ENCODE measurements at places on chromosomes 2 and 18.

GRCh38 chr2:226220511-226220910 is 579.1 kb downstream of the IRS1 start:
- no peak for DNase-seq

GRCh38 chr18:1575084-1575483 is 670.4 kb downstream of the ADCYAP1 start:
- no peak for DNase-seq

DNA sequence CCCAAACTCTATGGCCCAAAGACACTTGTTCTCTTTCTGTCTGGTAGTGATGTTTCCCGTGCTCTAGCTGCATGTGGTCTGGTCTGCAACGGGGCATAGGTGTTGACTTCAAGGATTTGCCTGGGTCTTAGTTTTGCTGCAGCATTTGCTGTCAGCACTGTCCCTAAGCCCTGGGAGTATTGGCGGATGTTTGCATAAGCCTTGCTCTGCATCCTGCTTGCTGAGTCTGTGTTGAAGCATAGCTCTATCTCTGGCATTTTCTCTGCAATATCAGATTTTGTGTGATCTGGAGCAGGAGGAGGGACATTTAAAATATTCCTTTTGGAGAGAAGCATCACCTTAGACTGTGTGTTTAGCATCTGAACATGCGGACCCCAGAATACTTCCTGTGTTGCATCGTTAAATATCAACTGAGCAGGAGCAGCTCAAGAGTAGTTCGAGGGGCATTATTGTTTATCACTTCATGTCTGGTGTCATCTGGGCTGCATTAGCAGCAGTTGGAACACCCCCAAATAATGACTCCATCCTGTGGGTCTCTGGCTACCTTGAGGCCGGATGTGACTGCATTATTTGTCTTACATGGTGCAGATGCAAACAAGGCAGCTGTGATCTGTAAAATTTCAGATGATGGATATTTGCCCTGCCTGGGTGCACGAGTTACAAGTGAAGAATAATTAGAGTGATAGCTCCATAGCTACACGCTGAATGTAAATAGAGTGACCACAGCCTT is 231.7 kb downstream of the TRIB2 start:
- no peak for DNase-seq

DNA sequence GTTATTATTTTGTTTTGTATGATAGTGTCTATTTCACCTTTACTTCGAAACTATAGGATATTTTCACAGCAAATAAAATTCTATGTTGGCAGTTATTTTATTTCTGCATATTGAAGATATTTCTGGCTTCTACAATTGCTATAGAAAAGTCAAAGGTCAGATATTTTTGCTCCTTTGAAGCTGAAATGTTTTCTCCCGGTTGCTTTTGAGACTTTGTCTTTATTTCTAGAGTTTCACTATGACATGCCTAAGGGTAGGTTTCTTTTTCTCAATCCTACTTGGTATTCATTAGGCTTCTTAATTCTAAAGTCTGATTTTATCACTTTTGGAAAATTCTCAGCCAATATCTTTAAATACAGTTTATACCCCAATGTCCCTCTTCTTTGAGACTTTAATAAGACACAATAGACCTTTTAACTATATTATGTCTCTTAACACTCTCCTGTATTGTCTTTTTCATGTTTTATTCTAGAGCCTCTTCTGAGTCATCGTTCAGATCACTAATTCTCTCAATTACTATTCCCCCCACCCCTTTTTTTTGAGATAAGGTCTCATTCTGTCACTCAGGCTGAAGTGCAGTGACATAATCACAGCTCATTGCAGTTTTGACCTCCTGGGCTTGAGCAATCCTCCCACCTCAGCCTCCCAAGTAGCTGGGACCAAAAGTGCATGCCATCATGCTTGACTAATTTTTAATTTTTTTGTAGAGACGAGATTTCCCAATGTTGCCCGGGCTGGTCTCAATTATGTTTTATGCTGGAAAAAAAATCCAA is 50.5 kb downstream of the USP37 start:
- DNase-seq: no peak

DNA sequence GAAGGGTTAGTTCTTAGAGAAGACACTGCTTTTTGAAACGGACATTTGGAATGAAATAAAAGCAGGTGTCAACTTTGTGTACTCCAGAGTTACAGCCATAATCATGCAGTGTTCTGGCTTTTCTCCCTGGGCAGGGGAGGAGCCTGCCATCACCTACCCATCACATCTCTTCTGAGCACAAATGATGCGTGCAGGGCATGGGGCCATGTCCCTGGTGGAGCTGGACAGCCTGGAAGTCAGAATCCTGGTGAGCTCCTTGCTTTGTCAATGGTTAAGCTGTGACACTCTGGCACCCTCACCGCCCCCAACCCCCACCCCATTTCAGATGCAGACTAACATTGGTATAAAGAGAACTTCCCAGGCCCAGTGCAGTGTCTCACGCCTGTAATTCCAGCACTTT is 53.1 kb downstream of the PDCL3 start:
- no peak for DNase-seq

GRCh38 chr2:135969655-135970387 is 15.6 kb downstream of the DARS1 start:
- DNase-seq: no peak

DNA sequence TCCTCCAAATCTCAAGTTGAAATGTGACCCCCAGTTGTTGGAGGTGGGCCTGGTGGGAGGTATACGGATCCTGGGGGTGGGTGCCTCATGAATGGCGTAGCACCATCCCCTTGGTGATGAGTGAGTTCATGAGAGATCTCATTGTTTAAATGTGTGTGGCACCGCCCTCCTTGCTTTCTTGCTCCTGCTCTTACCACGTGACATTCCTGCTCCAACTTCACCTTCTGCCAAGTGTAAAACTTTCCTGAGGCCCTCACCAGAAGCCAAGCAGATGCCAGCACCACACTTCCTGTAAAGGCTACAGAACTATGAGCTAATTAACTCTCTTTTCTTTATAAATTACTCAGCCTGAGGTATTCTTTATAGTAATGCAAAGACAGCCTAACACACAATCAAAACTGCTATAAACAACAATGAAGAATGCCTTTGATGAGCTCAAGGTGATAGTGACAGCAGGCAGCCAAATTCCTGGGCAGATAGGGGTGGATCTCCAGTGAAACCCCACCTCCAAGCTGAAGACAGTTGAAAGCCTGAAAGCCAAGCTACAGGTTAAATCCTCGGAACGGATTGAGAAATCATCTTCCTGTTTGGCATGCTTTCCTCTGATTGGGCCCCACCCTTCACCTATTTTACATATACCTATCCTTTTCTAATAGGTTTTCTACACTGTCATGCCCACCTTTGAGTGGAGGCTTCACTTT is 26.9 kb downstream of the MCEE start:
- DNase-seq: no peak

- DNase-seq: no peak
Measured at GRCh38 chr2:239339726-239340601, 60.9 kb downstream of the HDAC4 start.

- no peak for DNase-seq
Measured at GRCh38 chr18:14944838-14945237, 196.9 kb downstream of the ANKRD30B start.

GRCh38 chr2:241724259-241724974 is 10.0 kb upstream of the D2HGDH start:
- no peak for DNase-seq

- DNase-seq: no peak
Measured at GRCh38 chr2:239290618-239291474, 110.0 kb downstream of the HDAC4 start.

- DNase-seq: no peak
Measured at GRCh38 chr2:26772064-26773001, 8.2 kb downstream of the SLC35F6 start.

DNA sequence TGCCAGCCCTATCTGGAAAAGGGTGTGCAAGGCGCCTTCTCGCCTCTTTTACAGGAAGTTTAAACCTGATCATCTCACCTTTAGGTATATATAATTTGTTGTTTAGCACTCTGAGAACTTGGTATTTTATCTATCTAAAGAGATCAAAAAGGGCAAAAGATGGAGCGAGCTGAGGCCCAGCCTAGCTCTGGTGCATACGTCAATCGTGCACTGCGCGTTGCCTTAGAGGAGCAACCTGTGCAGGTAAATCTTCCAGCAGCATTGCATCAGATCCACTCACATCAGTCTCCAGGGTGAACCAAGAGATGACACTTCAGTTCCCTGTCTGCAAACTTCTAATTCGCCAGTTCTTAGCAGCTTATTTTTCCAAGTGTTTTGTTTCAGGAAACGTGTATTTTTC is 15.4 kb downstream of the BCL11A start:
- DNase-seq: no peak

GRCh38 chr18:58996131-58996641 is 131.5 kb downstream of the ZNF532 start:
- DNase-seq: no peak

DNA sequence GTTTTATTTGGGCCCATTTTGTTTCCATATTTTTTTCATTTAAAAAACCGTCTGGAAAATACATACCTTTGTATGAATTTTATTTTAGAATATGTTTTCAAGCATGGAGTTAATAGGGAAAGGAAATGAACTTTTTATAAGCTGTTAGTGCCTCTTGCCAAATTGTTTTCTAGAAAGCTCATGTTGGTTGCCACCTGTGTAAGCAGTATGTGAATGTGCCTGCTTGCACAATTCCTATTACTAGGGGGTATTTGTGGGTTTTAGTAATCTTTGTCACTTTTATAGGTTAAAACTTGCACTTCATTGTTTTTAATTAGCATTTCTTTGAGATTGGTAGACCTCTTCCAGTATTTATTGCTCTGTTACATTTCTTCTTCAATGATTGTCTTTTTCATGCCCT is 107.3 kb downstream of the TANC1 start:
- no peak for DNase-seq

DNA sequence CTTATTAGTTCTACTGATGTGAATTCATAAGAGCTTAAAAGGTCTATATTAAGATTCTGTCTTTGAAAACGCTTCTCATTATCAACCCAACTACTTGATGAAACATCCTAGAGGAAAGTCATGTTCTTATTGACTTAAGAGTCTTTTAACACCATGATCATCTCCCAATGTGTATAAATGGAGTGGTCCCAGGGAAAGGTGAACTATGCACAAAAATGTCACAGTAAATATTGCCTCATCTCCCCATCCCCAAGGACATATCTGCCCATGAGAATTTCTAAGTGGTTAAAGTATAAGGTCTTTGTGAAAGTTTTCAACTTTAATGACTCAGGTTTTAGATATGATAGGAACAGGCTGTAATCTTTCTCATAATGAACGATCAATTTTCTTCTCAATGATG is 240.1 kb downstream of the IRS1 start:
- no peak for DNase-seq

DNA sequence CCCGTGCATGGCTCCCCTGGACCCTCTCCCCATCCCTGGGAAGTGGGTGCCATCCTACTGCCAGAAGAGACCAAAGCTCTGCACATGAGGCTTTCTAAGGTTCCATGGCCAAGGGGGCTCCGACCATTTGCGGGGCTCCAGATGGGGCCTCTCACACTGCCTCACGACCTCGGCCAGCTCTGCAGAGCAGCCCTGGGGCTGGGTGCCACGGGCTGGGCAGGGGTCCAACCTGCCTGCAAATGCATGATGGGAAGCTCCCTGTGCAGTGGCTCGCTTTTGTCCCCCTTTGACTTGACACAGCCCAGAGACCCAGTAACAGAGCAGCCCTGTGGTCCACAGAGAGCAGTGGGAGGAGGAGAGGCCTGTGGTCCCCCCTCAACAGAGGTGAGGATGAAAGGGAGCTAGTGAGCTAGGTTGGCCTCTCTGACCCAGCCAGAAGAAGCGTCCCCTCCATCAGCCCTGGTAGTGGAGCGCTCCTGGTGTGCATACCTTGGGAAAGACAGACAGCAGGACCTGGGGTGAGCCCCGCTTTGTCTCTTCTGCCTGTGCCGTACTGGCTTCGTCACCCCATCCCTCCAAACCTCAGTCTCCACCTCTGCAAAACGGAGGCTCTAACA is 174.1 kb downstream of the DDX1 start:
- no peak for DNase-seq

DNA sequence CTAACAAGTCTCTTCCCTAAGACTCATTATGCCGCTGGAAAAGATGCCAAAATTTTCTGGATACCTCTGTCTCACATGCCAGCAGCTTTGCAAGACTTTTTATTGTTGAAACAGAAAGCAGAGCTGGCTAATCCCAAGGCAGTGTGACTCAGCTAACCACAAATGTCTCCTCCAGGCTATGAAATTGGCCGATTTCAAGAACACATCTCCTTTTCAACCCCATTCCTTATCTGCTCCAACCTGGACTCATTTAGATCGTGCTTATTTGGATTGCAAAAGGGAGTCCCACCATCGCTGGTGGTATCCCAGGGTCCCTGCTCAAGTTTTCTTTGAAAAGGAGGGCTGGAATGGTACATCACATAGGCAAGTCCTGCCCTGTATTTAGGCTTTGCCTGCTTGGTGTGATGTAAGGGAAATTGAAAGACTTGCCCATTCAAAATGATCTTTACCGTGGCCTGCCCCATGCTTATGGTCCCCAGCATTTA is 26.3 kb downstream of the DHRS9 start:
- no peak for DNase-seq

DNA sequence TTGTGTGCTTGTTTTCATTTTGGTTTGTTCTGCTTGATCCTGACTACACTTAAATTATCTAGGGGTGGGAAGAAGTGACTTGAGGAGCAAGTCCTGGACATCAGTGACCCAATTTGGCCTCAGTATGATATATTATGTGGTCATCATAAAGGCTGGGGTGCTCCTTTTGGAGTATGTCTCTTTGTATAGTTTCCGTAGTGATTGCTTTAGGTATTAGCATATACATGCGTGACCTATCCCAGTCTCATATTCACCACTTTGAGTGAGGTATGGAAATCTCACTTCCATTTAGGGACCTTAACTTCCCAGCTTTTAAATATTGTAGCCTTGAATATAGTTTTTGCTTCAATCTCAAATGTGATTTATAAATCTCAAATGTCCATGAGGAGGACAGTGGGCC is 241.0 kb downstream of the PTGR3 start:
- no peak for DNase-seq

GRCh38 chr2:33111002-33111446 is 164.3 kb downstream of the LTBP1 start:
- DNase-seq: no peak

DNA sequence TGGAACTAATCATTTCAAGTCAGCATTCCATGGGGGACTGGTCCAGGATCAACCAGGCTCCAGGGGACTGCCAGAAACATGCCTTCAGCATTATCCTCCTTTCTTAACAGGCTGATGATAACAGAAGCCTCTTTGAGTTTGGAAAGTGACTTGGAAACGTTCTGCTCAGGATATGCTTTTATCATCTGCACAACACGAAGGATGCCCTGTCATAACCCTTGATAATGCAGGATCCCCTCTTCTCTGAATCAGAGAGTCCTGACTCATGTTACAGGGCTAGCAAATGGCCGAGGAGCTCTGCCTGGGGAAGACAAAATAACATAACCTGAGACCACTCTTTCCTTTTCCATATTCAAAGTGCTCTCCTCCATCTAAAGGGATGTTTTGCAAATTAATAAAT is 6.7 kb downstream of the SCYGR3 start:
- DNase-seq: no peak

GRCh38 chr2:152466980-152467676 is 132.2 kb downstream of the FMNL2 start:
- DNase-seq: no peak

DNA sequence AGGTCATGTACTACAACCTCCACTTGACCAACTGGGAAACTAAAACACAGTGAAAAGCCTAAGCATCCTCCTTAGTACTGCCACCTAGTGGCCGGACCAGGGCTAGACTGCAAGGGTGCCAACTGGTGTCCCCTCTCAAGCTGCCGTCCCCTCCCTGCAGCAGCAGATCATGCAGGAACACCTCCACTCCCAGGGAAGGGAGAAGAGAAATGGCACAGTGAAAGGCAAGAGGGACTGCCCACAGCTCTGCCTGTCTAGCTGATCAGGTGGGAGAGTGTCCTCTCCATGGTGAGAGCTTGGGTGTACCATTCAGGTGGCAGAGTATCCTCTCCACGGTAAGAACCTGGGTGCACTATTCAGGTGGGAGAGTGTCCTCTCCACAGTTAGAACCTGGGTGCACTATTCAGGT is 78.1 kb downstream of the AAK1 start:
- peak; percentile 43 for DNase-seq
